ENCODE measurements at places on chromosomes 16 and 17.

DNA sequence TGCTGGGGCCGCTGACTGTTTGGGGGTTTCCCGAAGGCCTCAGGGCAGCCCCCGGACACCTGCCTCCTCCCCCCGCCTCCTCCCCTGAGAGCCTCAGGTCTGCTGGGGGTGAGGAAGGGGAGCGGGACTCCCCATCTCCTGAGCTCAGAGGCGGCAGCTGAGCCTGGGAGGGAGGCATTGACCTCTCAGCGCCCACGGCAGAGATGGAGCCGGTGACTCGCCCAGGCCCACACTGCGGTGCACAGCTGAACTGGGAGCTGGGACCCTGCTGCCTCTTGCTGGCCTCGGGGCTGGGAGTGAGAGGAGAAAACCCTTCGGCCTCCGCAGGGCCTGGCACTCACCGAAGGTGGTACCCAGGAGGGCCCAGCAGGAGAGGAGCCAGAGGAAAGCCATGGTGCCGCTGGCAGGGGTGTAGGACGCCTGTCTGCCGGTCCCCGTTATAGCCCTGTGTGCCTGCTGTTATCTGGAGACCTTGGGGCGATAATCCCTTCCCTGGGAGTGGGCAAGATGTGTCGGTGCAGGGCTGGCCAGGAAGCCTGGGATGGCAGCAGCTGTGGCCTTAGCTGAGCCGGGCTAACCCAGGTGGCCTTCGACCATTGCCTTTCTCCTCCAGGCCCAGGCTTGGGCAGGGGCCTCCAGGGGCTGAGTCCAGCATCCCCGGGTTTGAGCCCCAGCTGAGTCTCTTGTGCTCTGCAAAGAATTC lies at the start of gene CTRB2:
TSS of gene CTRB2 (minus strand) at position 413 of the 703 bp plus-strand sequence. CDS start at position 393, 20 bp downstream.
- no peak for DNase-seq

DNA sequence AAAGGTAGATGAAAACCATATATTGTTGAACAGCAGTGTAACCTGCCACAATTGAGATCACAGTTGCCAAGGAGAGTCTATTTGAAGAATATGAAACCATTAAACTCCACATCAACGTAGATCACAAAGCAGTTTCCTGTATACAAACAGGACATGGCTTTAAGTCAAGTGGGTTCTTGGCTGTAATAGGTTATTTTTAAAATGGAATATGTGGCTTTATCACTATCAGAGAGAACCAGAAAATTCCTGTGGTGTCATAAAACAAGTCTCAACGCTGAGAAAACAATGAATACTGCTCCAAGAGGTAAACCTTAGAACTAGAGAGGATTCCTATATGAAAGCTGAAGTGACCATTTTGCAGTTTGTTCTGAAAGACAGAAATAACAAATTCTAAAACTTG lies 999.7 kb downstream of the CDH11 start:
- no peak for DNase-seq

- no peak for DNase-seq
Measured at GRCh38 chr16:65624229-65624628, 502.4 kb upstream of the CDH11 start.

GRCh38 chr16:23563186-23563585 lies 5.7 kb downstream of the UBFD1 start:
- no peak for DNase-seq

DNA sequence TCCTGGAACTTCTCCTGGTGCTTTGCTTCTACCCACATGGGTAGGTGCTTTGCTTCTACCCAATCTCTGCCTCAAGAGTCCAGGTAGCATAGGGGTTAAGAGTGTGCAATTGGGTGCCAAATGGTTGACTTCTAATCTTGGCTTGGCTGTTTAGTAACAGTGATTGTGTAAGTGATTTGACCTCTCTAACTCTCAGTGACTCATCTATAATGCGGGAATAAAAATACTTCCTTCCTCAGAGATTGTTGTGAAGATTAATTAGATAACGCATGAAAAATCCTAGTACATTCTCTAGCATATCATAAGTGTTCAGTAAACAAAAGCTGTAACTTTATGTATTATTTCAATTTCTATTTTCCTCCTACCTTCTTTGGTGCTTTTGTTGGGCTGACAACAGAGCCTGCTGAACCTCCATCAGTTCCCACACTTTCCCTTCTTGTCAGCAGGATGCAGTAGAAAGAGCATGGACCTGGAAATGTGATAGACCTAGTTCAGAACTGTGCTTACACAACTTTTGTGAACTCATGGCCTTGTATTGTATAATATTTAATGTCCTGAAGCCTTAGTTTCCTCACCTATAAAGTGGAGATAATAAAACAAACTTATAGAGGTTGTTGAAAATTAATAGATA lies 72.9 kb upstream of the SMIM36 start:
- no peak for DNase-seq

- no peak for DNase-seq
Measured at GRCh38 chr17:53662608-53663007, 160.1 kb upstream of the KIF2B start.

GRCh38 chr17:74920306-74920620 lies 2.8 kb downstream of the USH1G start:
- no peak for DNase-seq

- no peak for DNase-seq
Measured at GRCh38 chr17:67534941-67535340, 157.9 kb downstream of the PITPNC1 start.

GRCh38 chr16:4194661-4195060 lies 47.2 kb downstream of the SRL start:
- DNase-seq, result no peak

DNA sequence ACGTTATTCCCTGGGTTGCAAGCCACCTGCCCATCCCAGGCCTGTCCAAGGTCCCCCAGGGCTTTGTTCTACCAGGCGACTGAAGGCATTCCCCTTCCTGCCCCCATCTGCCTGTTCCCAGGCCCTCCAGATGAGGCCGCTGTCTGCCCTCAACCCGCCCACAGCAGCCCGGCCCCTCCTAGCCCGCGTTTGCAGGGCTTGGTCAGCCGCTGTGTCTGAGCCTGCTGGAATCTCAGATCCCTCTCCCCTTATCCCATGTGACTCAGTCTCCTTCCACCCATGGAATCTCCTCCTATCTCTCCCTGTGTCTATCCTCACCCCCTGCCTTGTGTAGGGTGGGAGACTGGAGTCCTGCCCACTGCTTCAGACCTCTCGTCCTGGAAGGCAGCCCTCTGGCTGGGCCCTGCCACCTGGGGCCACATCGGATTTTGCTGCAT lies 186.0 kb upstream of the TNRC6C start:
- DNase-seq, result no peak
